ENCODE measurements at places on chromosomes 5 and 9.

DNA sequence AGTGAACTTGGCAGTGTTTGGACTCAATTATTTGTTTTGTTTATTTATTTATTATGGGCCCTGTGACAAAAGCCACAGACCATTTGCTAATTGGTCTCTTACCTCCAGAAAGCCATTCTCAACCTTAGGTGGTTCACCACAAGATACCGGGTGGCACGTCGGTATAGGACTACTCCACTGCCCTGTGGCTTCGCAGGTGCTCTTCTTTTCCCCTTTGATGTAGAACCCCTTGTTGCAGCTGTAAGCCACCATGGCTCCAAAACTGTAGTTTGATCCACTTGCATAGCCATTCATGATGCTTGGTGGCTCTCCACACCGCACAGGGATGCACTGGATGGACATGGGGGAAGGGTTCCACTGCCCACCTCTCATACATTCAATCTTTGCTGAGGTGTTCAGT, 73.3 kb upstream of the TXNDC8 start:
- DNase-seq, result no peak

GRCh38 chr5:82676661-82677060, 398.5 kb upstream of the RPS23 start:
- no peak for DNase-seq

- no peak for DNase-seq
These were observed 31.5 kb downstream of the GOLGA2 start for GRCh38 chr9:128244091-128244836.

DNA sequence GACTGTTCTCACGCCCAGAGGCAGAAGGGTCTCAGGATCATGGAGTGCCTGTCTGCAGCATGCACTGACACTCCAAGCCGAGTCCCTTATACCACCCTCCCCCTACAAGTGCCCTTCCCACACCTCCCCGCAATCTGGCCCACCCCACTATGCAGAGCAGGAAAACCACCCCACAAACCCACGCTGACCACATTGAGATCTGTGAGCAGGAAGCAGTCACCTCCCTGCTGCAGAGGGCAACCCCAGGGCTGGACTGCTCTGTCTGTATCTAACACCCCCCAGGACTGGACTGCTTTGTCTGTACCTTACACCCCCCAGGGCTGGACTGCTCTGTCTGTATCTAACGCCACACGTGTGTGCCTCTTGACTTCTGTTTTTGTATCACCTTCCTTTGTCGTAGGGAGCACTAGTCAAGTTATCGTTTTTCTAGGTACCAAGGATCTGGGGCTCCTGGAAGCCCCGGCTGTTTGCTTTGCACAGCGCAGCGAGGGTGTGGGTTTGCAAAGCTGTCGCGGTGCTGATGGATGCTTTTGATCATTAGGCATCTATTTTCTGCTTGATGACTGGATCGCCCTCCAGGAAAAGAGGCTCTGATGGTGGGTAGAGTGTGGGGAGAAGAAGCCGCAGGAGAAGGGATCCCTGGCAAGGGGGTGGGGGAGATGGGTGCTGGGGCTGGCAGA, 21.5 kb downstream of the OLFM1 start:
- no peak for DNase-seq

DNA sequence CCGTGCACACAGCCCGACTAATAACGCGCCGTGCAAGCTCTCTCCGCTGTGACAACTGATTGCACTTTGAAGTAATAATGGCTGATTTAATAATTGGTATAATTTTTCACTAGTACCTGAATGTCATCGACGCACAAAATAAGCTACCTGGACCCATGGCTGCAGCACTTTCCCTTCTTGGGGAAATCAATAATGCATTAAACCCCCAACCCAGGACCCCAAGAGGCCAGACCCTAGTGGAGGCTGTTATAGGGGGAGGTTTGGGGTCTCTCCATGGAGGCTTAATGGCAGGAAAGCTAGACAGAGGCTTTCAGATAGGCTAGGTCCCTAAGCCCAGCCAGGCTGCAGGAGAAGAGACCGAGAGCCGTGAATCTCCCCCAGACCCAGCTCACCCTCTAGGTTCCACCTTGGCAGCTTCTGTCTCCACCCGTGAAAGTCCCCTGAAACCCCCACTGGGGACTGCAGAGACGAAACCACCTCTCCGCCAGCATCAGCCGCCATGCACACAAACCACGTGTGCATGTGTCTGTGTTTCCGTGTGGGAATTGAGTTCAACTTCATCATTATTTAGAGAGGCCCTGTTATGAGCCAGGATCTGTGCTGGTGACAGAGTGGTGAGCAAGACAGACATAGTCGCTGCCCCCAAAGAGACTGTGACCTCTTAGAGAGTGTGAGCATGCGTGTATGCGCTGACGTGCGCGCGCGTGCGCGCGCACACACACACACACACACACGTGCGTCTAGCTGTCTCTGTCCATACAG, 168.6 kb upstream of the MVB12B start:
- DNase-seq, result no peak

GRCh38 chr5:26487553-26487952, 550.8 kb downstream of the CDH9 start:
- no peak for DNase-seq

All from heart left ventricle (tissue), 16 donors.